ENCODE measurements at places on chromosomes 11 and 22.

- no peak for DNase-seq
These were observed 8.6 kb upstream of the MSANTD4 start for GRCh38 chr11:106030609-106031008.

DNA sequence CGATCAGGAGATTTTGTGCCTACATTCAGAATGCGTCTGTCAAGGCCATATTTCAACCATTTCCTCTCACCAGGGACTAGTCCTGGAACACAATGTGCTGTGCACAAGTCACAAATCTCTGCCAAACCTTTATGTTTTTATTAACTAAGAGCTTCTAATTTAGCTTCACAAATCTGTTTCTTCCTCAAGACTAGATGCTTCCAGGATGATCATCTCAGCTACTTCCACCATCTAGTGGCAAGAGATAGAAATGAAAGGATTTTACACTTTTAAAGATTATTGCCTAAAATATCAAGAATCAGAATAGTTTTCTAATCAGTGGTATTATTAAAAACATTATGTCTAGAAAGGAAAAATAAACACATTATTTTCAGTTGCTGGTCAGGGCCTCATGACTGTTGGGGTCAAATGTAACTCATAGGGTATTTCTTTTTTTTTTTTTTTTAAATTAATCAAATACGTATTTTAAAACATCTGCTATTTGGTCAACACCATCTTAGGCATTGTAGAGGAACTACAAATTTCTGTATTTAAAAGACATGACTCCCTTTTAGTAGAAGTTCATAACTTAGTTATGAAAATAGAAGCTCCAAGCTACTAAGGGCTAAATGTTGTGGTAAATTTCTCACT is 1102.6 kb downstream of the DLG2 start:
- no peak for DNase-seq

GRCh38 chr11:117143390-117143789 is 697 bp upstream of the PAFAH1B2 start:
- DNase-seq, result peak; percentile 77

DNA sequence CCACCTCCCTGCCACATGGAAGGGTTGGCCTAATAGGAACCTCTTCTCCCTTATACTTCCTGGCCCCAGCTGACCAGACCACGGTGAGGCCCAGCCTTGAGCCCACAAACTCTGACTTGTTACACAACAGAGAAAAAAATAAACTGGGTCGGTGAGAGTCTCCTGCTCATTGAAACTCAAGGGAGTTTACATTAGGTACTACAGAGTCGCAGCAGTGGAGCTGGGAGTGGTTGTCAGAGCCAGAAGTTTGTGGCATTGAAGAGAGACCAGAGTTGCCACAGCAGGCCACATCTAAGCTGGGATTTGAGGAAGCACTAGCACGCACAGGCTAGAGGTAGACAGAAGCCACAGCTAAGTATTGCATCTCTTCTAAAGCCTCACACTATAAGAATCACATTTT is 296.2 kb downstream of the DDX10 start:
- no peak for DNase-seq

- DNase-seq, result no peak
These were observed 3.2 kb downstream of the CRY2 start for GRCh38 chr11:45850446-45850845.

DNA sequence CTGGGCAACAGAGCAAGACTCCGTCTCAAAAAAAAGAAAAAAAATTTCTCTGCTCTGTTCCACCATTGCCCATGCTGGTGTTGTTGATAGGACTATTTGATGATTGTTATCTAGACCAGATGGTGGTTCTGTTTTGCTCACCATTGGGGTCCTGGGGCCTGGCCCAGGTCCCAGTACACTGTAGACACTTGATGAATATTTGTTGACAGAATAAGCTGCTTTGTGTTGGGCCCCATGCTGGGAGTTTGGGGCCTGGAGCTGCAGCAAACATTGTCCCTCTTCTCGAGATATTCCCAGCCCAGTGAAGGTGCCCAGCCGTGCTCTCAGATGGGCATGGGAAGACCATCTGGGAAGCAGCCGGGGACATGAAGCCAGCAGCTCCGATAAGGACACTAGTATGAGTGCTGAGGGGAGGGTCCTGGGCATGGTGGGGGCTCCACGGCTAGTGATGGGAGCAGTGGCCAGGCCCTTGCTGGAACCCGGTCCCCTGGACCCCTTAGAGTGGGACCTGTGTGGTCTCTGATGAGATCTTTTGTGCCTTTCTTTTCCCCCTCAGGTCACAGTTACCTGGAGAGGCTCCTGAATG is 13.6 kb downstream of the INCENP start:
- DNase-seq, result peak; percentile 32

GRCh38 chr11:79431535-79431934 is 9.3 kb downstream of the TENM4 start:
- DNase-seq, result no peak

- no peak for DNase-seq
These were observed 718 bp downstream of the LTBP3 start for GRCh38 chr11:65557280-65558001.

- no peak for DNase-seq
These were observed 72.1 kb upstream of the CD82 start for GRCh38 chr11:44493383-44493782.

DNA sequence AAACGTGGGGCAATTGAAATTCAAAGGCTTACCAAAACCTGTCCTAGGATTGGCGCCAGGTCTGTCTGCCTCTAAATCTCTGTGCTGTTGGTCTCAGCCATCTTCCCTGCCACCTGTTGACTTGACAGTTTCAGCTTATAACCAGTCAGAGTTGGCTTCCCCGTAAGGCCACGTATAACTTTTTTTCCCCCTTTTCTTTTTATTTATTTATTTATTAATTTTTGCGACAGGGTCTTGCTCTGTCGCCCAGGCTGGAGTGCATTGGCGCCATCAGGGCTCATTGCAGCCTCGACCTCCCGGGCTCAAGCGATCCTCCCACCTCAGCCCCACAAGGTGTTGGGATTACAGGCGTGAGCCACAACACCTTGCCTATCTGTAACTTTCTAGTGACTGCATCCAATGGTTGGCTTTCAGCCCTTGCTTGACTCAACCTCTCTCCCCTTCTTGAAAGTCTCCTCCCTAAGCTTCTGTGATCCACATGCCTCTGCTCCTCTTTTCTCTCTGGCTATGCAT is 1.4 kb upstream of the SYVN1 start:
- no peak for DNase-seq

- DNase-seq, result no peak
These were observed 57.3 kb upstream of the CEP295 start for GRCh38 chr11:93604008-93604660.

DNA sequence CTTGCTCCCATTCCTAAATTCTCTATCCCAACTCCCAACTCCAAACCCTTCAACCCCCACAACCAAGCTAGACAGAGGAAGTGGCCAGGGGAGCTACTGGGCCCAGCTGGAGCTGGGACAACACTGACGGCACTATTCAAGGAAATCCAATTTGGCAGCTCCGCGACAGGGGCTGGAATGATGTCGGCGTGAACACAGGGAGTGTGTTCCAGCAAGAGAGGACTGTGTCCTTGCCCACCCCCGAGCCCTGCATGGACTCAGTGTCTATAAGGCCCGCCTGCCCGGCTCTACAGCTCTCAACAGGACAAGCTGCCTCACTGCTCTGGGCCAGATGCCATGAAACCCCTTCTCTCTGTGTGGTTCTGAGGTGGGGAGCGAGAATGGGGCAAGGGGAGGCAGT is 11.3 kb downstream of the PCSK7 start:
- peak; percentile 29 for DNase-seq

GRCh38 chr11:68044898-68045351 is 6.1 kb downstream of the TCIRG1 start:
- DNase-seq, result no peak

GRCh38 chr22:36778020-36778419 is 2.1 kb upstream of the IFT27 start:
- DNase-seq, result no peak

GRCh38 chr11:18282626-18283025 is 16.6 kb downstream of the SAA1 start:
- no peak for DNase-seq

- DNase-seq, result no peak
These were observed 2.4 kb downstream of the PIM3 start for GRCh38 chr22:49962751-49963646.

DNA sequence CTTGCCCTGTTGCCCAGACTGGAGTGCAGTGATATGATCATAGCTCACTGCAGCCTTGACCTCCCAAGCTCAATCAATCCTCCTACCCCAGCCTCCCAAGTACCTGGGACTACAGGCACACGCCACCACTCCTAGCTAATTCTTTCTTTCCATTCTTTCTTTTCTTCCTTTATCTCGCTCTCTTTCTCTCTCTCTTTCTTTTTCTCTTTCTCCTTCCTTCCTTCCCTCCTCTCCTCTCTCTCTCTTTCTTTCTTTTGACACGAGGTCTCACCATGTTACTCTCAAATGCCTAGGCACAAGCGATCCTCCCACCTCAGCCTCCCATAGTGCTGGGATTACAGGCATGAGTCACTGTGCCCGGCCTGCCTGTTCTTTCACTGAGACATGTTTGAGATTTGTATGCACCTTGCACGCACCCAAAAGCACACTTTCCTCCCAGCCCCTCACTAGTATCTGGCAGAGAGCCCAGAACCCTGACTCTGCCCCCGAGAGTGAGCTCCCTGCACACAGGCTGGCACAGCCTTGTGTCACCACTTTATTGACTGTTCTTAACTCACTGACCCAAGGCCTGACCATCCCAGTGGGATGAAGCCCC is 56.8 kb downstream of the CD6 start:
- peak; percentile 53 for DNase-seq

DNA sequence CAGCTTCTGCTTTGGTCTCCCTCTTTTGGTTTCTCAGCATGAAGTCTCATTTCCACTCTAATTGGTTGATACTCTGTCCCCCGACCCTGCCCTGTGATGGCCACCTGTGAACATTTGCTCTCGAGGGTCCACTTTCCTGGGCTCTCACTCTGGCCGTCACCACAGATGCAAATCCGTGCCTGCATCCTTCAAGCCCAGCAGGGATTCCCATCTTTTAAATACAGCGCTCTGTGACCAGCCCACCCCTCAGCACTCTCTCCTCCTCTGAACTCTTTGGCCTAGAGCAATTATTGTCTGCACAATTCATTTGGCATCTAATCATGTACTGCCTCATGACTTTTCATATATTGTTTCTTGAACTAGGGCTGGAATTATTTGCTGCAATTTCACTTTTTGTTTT is 26.0 kb downstream of the PKNOX2 start:
- DNase-seq, result peak; percentile 4

DNA sequence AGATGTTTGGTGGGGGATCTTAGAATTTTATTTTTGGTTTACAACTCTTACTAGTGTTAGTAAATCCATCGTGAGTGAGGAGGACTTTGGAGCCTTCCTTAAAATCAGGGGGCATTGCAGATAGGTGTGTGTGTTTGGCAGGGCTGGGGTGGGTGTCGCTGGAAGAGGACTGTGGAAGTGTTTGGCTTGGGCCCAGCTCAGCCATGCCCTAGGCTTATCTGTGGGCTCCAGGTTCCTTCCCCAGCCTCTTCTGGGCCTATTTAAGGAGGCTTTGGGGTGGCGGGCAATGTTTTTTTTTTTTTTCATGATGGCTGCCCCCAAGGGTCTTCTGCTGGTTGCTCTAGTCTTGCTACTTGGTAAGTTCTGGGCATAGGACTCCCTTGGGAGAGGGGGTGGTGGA is 22.1 kb downstream of the MTFP1 start:
- no peak for DNase-seq

DNA sequence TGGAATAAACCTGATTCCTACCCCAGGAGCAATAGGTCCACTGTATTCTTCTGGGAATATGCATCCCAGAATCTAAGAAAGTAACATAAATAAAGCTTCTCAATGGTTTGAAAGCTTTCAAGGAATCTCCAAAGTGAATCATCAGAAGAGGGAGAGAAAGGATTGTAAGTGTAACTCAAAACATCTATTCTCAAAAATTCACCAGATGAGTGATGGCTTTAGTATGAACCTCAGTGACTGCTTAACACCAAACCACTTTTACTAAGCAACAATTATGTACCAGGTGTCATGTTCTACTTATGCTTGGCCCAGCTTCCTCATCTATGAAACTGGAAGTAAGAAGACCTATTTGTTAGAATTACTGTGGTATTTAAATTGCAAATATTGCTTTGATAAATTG is 7.4 kb downstream of the RAB38 start:
- DNase-seq, result no peak

DNA sequence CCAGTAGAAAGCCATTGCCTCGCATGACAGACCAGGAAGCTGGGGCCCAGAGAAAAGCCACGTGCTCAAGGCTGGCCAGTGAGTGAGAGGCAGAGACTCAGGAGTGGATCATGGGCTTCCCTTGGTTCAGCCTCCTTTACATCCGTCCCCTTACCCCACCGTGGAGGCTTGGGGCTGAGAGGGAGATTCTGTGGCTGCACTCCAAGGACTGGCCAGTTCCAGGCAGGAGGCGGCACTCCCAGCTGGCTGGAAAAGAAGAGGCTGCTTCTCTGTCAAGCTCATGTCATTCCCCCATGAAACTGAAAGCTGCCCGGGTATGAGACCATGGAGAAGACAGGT is 6.6 kb upstream of the ASCL2 start:
- no peak for DNase-seq

- DNase-seq, result no peak
These were observed 63.9 kb upstream of the B3GAT1 start for GRCh38 chr11:134475951-134476350.

- DNase-seq, result no peak
These were observed 168.8 kb upstream of the SYT13 start for GRCh38 chr11:45454917-45455401.

- DNase-seq, result no peak
These were observed 574.7 kb downstream of the TBC1D22A start for GRCh38 chr22:47337161-47337621.

DNA sequence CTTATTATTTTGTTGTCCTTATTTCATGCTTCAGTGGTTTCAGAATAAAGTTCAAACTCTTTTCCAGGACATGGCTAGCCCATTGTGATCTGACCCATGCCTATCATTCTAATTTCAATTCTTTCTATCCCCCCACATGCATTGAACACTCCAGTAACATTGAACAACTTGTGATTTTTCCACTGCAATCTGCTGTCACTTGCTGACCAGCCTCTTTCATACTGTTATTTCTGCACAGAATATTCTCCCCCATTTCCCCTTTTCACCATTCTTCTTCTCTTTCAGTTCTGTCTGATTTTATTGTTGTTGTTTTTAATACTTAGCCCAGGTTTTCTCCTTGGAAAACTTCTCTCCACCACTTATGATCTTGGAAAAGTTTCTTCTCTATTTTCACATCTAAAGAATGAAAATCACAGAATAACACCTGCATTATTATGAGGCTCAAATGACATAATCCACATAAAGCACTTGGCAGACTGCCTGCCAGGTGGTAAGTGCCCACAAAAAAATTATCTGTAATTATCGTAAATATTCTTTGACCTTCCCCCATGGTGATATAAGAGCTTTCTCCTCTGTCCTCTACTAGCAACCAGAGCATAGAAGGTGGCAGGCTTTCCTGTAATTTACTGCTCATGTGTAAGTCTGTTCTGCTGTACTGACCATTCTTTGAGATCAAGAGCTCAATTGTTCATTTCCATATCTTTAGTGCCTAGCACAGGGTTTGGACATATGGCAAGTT is 51.9 kb upstream of the EED start:
- peak; percentile 88 for DNase-seq

Measured in NCI-H1092 treated with DMSO at 0.1 percent for 48 hours (cell line).